ENCODE measurements at places on chromosomes 3 and 15.

DNA sequence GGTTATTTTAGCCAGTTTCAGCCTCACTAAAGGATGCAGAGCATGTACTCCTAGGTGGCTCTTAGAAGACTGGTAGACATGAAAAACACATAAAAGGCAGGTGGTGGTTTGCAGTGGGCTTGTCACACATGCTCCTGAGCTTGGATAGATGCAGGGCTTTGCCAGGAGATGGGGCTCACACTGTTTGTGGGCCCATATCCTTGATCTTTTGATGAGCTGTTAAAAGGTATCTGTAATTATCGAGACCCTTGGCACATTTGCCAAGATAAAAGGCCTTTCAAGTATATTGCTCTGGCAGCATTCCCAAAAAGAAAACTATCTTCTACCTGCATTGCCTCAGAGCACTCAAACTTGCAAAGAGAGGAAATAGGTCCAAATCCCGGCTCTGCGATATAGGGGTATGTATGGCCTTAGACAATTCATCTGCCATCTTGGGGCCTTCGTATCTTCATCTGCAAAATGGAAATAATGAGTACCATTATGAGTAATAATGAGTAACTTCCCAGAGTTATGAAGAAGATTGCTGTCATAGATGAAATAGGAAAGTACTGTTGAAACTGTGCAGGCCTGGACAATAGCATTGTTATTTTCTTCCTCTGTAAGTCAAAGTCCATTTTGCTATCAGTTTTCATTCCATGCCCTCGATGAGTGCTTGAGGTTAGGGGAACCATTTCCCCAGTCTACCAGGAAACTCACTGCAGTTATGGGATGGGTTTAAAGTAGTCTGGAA, 172.7 kb downstream of the SYNPR start:
- DNase-seq, result no peak

- DNase-seq, result no peak
Observed at GRCh38 chr3:73924048-73924447, 299.3 kb upstream of the PDZRN3 start.

DNA sequence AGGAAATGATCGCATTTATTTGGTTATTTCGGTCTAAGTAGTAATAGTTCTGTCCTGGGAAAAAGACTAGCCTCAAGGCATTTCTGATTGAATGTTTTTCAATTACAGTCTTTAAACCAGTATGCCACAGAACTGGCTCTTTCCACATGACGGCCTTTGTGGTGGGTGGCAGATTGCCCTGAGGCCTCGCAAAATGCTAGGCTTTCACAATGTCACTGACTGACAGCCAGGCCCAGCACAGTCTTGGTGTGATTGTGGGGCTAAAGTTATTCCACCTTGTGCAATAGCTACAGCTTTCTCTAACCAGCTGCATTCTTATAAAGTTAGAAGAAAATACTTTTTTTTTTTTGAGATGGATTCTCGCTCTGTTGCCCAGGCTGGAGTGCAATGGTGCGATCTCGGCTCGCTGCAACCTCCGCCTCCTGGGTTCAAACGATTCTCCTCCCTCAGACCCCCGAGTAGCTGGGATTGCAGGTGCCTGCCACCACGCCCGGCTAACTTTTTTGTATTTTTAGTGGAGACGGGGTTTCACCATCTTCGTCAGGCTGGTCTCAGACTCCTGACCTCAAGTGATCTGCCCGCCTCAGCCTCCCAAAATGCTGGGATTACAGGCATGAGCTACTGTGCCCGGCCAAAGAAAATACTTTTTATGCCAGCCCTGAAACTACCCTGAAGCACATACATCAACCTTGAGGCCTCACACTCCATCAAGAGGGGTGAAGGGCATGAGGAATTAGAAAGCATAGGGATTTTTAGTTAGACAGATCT, 2.5 kb upstream of the ADIPOQ start:
- DNase-seq, result no peak

- DNase-seq, result no peak
Observed at GRCh38 chr3:116059421-116060096, 385.7 kb downstream of the LSAMP start.

GRCh38 chr3:142993958-142994442, 7.4 kb upstream of the U2SURP start:
- DNase-seq, result peak; percentile 50

DNA sequence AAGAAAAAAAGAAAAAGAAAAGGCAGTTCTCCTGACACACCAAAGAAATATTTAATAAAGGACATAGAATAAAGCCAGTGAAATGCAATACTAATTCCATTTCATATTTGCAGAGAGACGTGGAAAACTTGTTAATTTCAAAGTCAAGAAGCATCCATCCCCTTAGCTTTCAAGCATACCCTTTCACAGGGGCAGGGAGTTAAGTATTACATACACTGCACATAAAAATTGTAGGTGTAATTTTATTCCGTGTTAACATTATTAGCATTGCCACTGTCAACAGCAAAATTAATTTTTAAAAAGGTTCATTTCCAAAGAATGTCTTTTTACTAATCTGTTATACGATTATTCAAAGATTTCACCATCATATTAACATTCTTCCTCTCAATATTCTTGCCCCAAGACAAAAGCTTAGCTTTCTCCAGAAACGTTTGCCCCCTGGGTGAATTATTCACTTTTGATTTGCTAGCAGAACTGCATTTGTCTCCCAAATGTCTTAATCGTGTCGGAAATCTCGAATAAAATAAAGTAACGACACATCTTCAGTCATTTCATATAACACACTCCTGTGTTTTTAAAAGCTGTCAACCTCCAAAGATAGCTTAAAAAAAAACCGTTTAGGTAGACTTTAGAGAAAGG, 517.9 kb downstream of the MECOM start:
- no peak for DNase-seq

All from central memory CD4-positive, alpha-beta T cell (primary cell).